ENCODE measurements at places on chromosomes 1 and 21.

DNA sequence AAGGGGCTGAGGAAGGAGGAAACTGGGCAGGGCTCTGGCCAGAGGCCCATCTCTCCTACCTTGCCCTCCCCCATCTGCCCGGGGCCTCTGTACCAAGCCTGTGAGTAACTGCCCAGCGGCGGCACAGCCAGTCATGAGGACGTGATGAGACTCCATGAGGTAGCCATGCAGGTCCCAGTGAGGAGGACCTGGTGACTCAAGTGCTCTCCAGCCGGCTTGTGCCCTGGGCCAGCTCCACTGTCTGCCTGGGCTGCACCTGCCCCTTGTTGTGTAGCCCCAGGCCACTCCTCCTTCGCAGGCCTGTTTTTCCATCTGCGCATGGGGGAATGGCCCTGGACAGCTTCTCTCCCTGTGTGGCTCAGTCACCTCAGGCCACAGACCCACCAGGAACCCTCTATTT, 42.0 kb upstream of the PADI1 start:
- DNase-seq: no peak

DNA sequence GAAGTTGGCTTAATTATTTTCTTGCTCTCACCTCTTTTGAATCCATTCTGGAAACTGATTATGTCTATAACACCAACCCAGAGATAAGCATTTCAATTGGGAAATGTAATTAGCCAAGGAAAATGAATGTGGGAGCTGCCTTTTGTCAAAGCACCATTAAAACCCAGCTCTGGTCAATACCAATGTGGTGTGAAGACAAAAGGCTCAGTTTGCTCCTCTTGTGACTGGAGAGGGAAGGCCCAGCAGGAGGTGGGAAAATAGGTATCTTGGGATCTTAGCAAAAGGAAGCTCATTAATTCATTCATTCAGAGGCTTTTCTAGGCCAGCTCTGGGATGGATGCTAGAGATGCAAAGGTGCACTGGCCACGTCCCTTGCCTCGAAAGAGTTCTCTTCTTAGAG, 75.0 kb upstream of the SELENON start:
- DNase-seq: no peak

GRCh38 chr1:54342288-54342687, 63.9 kb downstream of the SSBP3 start:
- no peak for DNase-seq

DNA sequence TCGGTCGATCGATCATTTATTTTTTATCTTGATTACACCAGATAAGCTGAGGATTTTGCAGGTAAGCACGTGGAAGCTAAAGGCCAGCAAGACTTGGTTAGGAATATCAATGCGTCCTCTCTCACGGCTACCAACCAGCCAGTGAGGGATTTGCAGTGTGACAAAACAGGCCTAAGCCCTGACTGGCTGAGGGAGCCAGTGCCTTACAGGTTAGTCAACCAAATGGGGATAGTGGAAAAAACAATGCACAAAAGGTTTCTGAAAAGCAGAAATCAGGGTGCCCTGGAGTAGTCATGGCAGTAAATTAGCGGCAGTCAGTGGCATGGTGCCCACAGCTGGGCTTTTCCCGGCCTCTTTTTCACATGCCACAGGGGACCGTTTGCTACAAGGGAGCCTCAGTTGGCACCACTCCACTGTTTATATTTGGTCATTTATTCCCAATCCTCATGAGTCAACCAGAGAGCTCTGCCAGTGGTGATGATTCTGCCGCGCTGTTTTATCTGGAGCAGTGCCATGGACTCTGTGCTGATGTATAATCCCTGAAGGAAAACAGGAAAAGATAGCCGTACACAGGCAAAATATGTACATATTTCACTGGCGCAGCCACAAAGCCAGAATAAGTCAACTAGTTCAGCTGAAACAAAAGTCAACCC, 167.6 kb downstream of the RHOU start:
- DNase-seq: no peak

DNA sequence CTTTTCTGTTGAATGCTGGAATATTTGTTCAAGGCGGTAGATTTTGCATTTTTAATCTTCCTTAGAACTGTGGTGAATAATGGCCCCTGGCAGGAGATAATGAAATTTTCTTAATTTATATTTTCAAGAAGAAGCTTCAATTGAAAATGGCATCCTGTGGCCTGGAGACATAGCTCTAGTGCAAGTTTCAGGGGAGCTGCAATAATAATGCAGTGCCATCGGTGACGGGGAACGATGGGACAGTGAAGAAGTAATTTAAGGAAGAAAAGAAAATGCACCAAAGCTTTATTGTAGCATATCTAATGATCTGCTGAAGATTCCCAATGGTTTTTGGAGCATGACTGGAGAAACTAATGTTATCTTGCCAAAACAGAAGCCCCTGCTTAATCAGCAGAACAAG, 128.4 kb downstream of the ADGRL2 start:
- no peak for DNase-seq

DNA sequence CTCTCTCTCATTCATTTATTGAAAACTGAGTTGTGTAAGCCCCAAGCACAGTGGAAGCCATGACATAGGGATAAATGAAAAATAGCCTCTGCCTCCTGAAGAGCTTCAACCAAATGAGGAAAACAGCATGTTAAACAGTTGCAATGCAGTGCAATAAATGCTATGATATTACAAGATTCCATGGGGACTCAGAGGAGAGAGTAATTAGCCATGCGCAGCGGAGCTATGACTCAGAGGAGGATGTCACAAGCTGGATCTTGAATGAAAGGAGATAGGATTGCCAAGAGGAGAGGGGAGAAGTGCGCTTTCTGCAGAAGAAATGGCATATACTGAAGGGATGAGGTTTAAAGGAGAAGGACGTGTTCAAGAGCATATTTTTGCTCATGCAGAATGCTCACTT, 231.3 kb upstream of the PLXNA2 start:
- no peak for DNase-seq

- no peak for DNase-seq
Observed at GRCh38 chr1:72371259-72372035, 89.1 kb upstream of the NEGR1 start.

DNA sequence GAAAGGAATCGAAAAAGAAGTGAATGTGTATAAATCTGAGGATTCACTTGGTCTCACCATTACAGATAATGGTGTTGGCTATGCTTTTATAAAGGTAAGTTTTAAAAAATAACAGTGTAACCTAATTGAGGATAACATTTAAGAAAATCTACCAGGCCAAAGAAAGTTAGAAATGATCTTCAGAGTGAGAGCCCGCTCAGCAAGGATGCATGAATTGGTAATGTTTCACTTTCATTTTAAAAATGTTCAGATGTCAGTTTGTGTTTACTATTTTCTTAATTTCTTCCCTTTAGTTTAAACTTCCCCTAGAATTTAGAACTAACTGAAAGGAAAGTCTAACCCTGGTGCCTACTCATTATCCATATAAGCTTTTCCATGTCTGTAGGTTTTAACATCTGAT, 35.0 kb downstream of the GIPC2 start:
- DNase-seq: no peak

- DNase-seq: no peak
Observed at GRCh38 chr1:9860887-9861286, 37.1 kb upstream of the CLSTN1 start.

GRCh38 chr1:91803847-91804545, 82.0 kb downstream of the TGFBR3 start:
- DNase-seq: no peak

- DNase-seq: no peak
Observed at GRCh38 chr1:94325377-94326302, 88.3 kb upstream of the ARHGAP29 start.

DNA sequence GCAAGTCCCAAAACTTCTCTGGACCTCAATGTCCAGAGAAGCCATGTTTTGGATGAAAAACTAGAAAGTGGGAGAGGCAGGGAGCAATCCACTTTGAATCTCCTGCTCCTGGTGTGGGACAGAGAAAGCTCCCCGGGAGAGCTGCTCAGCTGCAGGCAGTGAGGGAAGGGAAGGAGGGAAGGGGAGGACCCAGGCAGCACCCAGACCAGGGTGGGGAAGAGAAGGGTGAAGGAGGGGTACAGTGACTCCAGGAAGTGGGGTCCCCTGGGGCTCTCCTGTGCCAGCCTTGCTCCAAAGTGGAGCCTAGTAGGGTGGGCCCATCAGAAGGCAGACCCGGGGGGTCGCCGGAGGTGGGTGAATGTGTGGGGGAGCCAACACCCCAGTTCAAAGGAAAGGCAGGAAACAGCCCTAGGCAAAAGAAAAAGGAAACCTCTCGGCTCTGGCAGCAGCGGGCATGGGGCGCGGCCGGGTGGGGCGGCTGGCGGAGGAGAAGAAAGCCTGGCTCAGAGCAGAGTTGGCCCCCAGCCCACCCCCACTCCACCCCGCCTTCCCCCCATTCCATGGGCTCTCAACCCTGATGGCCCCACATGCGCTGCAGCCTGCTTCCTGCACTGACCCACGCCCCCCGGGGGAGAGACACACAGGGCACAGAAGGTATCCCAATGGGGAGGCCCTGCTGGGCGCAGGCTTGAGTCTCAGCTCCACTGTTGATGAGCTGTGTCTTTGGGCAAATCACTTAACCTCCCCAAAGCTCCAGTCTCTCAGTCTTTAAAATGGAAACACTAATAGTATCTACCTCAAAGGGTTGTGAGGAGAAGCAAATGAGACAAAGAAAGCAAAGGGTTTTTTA, 5.7 kb downstream of the LGR6 start:
- DNase-seq: no peak

GRCh38 chr1:45762291-45762690, 11.8 kb upstream of the IPP start:
- DNase-seq: no peak

Measured in right kidney (tissue), 9 donors.